Esophagus squamous epithelium (tissue), 5 donors: ENCODE measurements at places on chromosomes 4 and X.

GRCh38 chrX:50942471-50942870 is 31.9 kb downstream of the BMP15 start:
- DNase-seq, result no peak

- DNase-seq, result no peak
These were observed 23.7 kb downstream of the FAM114A1 start for GRCh38 chr4:38891051-38891983.

DNA sequence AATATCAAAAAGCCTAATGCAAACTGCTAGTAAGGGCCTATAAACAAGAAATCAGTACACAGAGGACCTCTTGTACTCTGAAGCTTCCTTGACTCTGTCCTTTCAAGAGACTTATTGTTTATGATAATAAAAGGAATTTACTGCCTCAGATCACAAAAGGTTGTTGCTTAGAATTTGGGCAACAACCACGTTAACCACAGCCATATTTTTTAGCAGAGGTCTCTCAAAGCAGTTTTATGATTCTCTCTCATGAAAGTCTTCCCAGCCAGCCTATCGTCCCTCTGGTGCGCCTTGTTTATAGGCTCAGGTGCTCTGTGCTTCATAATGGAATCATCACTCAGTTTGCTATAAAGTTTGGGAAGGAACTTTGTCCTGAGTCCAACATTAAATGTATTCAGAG is 270.6 kb downstream of the RCHY1 start:
- DNase-seq, result no peak

DNA sequence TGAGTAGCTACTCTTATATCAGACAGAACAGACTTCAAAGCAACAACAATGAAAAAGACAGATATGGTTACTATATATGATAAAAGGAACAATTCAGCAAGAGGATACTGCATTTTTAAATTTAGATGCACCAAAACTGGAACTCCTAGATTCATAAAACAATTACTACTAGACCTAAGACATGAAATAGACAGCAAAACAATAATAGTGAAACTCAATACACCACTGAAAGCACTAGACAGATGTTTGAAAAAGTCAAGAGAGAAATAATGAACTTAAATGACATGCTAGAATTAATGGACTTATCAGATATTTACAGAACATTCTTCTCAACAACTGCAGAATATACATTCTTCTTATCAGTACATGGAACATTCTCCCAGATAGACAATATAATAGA is 99.5 kb upstream of the ITM2A start:
- DNase-seq, result no peak

DNA sequence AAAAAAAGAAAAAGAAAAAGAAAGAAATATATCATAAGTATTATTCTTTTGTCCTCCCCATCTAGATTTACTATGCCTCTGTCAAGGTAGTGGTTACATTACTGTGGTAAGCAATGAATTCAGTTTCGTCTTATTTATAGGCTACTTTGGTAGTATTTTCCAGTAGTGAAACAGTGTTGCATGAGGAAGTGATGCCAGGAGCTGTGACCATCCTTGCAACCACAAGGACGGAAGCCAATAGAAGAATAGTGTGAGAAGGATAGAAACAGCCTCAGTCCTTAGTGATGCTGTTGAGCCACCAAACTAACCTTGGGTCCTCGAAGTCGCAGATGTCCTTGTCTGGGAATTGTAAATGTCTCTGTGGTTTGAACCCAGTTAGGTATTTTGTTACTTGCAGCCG is 328.5 kb downstream of the PPP3CA start:
- no peak for DNase-seq

- no peak for DNase-seq
These were observed 116.8 kb upstream of the SHISA3 start for GRCh38 chr4:42280327-42281095.

GRCh38 chr4:122412547-122412946 is 33.7 kb downstream of the ADAD1 start:
- no peak for DNase-seq

DNA sequence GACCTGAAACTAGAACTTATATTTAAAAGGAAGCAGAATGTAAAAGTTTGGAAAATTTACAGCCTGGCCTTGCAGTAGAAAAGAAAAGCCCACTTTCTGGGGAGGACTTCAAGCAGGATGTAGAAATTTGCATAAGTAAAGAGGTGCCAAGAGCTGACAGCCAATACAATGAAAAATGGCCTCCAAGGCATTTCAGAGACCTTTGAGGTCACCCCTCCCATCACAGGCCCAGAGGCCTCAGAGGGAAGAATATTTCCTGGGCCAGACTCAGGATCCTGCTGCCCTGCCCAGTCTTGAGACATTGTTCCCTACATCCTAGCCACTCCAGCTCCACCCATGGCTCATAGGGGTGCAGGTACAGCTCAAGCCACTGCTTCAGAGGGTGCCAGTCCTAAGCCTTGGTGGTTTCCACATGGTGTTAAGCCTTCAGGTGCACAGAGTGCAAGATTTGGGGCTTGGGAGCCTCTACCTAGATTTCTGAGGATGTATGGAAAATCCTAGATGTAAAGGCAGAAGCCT is 518.9 kb upstream of the INTU start:
- DNase-seq, result no peak

GRCh38 chrX:48626401-48627298 is 29.4 kb downstream of the WDR13 start:
- no peak for DNase-seq

DNA sequence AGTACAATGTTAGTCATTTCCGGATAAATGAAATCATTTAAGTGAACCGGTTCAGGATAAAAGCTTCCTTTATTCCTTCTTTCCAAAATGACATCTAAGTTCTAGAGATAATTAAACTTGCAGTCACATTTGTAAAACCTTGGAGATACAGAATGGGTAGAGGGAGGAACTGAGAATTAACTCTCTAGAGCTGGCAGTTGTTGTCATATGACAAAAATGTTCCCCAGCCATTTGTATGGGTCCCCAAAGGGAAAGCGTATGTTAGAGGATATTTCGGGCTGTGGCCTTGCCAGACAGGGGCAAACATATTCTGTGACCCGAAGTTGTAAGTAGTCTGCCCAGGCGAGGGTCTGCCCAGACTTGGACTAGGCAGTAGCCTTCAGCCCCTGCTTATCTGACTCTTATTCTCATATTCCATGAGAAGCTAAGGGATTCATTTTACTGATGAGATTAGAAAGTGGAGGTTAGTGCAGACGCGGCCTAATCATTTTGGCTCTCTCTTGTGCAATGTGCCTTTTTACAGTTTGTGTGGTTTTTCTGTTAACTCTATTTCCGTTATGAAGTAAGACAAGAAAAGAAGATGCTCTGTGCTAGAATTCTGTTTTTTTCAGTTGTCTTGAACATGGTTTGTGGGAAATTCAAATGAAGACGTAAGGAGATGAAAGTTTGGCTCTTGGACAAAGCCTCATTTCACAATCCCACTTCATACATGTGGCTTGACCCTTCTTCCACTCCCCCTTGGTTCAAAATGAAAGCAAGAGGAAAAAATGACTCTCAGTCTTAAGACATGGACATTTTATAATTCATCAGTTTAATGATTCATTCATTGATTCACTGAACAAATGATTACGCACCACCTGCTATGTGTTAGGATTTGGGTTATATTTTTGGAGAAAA is 2394.2 kb upstream of the AGA start:
- DNase-seq, result no peak

DNA sequence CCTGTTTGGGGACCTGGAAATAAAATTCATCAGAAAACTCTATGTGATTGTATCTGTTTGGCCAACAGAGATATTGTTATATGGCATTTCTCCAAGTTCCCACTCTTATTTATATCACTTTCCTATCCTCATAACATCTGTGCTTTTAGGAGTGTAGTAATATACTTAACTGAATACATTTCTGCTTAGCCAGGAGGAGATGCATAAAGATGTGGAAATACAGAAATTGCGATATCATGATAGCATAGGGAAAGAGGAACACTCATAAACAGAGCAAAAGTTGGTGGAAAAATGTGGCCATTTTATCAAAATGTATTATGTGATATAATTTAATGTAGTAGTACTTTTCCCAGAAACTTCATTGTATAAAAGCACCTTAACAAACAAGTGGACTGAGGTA is 46.1 kb upstream of the TSPAN7 start:
- DNase-seq, result no peak

DNA sequence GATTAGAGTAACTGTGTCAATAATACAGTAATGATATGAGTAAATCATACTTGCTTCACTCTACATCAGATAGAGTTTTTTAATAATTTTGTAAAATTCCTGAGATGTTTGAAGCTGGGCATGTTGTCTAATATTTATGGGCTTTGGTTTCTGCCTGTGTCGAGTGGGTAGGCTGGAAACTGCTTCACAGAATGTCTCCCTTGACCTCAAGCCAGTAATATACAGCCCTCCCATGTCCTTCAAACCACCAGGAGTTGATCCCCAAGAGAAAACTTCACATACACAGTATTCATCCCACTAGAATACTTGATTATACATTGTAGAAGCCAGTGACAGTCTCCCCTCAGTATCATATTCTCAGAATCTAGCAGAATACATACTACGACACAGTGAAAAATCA is 284.8 kb upstream of the TENM3 start:
- no peak for DNase-seq
